Hematopoietic multipotent progenitor cell (in vitro differentiated cells): ENCODE measurements at places on chromosomes 11 and 22. TPM values are rescaled to one million over a fixed set of nuclear protein-coding genes. Genes with fewer than 3 reads are reported as not detected.

DNA sequence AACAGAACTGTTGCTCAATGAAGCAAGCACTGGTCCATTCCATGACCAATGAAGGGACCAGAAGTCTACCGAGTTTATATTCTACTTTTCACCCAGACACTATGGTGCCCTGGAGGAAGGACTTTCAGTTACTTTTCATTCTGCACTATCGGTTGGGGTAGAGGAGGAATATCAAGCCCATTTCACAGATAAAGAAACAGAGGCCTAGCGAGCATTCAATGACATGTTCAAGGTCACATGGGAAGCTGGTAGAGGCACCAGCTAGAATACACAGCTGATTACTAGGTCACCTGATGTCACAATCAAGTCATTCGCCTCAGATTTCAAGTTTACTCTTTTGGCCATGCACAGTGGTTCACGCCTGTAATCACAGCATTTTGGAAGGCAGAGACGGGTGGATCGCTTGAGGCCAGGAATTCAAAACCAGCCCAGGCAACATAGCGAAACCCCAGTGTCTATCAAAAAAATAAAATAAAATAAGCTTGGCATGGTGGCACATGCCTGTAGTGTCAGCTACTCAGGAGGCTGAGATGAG lies 17.6 kb upstream of the PRG2 start:
- no peak for DNase-seq

GRCh38 chr11:44270403-44271273 lies 39.3 kb downstream of the ALX4 start:
- no peak for DNase-seq

The HORMAD2 gene
- total RNA-seq, result not detected

The APOBEC3C gene
- total RNA-seq, result 12.9 TPM

DNA sequence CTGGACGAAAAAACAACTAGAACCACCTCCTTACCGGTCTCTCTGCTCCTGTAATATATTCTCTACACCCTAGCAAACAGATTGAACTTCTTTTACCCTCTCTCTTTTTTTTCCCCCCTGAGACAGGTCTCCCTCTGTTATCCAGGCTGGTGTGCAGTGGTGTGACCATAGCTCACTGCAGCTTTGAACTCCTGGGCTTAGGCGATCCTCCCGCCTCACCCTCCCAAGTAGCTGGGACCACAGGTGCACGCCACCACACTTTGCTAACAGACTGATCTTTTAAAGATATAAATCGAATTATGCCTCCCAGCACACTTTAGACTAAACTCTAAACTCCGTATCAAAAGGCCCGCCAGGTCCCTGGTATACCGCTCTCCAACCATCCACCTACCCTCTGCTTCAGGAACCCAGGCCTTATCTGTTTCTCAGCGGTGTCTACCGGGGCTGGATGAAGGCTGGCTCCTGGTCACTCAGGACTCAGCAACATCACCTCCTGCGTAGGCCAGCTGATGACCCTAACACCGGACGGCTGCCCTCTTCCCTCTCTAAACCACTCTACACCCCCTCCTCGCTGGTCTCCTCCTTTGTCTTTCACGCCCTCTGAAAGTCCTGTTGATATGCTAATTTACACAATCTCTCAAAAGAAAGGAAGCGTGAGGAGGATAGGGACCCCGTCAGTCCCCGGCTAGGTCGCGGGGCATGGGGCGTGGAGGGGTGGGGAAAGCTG lies 745 bp downstream of the C22orf39 start:
- DNase-seq, result no peak

DNA sequence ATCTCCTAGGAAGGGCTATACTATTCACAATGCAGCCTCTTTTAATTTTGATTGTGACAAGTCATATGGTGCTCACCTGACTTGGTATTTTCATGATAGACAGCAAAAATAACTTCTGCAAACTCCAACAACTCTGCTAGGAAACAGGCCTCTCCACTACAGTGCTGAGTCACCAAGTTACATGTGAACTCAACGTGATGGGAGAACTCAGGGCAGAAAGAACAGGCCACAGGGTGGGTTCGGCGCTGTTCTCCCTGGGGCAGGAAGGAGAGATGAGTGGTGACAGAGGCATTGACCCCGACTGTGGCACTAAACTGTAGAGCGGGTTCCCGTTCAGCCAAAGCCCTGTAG lies 76.6 kb upstream of the UCP3 start:
- DNase-seq, result peak; percentile 83

DNA sequence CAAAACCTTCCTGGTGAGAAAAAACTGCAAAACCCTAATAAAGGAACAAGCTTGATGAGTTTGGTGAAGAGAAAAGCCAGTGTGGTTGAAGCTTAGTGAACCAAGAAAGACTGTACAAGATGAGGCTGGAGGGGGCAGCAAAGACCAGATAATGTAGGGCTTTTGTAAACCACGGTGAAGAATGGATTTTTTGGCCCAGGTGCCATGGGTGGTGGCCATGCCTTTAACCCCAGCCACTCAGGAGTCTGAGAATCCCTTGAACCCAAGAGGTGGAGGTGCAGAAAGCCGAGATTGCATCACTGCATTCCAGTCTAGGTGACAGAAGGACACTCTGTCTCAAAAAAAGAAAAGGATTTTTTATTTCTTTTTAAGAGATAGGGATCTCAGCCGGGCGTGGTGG lies 5.0 kb upstream of the ZDHHC5 start:
- no peak for DNase-seq

- no peak for DNase-seq
These were observed 3.5 kb downstream of the TRIM66 start for GRCh38 chr11:8679006-8679405.

The DUSP8 gene
- 1.1 TPM for total RNA-seq

GRCh38 chr22:48627203-48627602 lies 1200.5 kb downstream of the BRD1 start:
- DNase-seq, result no peak

DNA sequence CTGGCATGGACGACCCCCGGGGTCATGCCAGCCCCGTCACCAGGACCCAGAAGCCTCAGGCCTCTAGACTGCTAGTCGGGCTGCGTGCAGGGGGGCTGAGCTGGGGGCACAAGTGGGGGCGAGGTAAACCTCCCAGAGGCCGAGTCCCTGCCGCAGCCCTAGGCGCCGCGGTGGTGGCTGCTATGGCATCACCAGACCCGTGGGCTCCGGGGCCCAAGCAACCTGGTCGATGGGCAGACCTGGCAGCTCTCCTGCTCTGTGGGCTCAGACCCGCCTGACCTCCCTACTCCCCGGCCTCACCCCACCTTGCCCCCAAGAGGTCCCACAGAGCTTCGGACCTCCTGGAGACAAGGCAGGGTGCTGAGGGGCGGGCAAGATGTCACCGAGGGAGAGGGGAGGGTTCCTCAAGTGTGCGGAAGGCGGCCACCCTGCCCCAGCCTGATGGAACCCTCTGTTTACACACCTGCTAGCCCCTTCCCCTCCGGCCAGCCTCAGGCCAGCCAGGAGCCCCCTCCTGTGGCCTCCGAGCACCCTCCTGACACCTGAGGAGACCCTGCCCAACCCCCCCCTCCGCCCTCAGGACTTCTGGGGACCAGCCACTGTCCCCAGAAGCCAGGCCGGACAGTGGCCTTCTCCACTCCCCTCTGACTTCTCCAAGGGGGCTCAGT lies 9.4 kb downstream of the IGF2 start:
- DNase-seq, result no peak

The FGF3 gene
- not detected for total RNA-seq

GRCh38 chr11:128472128-128473089 lies 114.9 kb downstream of the ETS1 start:
- no peak for DNase-seq

The OVOL1 gene
- total RNA-seq, result 0.27 TPM

GRCh38 chr11:70192666-70193410 lies 10.3 kb upstream of the FADD start:
- no peak for DNase-seq

DNA sequence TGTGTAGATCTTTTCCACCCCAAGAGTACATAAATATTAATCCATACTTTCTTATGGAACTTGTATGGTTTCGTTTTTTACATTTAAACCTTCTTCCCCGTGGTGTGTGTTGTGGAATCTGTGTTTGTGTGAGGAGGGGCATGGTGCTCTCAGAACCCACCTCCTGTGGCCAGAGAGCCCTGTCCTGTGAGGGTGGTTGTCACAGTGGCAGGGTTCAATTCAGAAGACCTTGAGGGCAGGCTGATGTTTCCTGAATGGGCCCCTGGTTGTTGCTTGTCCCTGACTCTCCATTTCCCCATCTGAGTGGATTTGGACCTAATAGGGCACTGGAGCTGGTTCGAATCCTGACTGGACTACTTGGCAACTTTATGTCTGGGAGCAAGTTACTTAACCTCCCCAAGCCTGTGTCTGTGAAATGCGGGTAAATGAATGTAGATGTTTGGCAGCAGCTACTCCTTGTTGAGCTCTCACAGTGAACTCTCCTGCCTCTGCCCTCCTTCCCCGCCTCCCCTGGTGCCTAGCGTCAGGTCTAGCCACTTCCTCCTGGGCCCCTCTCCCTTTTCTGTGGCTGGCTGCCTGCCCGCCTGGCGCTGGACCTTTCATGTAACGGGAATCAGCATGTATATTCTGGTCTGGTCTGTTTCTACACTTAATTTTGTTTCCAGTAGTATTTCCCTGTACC lies 7.3 kb downstream of the NEAT1 start:
- no peak for DNase-seq

- DNase-seq, result no peak
These were observed 1.2 kb upstream of the GANAB start for GRCh38 chr11:62647609-62648005.

The F2 gene
- under 0.01 TPM for total RNA-seq

The DDTL gene
- total RNA-seq, result 4.0 TPM

GRCh38 chr22:30262917-30263741 lies 3.5 kb downstream of the OSM start:
- DNase-seq, result peak; percentile 94

The C11orf52 gene
- not detected for total RNA-seq

GRCh38 chr11:74689666-74690065 lies 41.6 kb downstream of the CHRDL2 start:
- no peak for DNase-seq

DNA sequence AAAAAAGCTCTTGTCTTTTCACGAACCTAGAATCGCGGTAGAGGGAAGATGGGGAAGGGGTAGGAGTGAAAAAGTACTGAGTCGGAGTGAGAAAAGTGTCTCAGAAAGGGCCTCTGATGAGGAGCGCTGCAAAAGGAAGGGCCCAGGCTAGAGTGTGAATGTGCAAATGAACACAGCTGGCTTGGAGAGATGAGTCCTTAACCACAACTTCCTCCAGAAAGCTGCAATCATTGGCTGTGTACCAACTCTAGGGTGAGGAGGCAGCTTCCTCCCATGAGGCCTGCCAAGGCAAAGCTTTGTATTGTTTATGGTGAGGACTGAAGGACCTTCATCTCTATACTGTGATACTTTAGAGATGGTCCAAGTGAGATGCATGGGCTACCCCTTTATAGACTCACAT lies 566.9 kb upstream of the ANO5 start:
- peak; percentile 95 for DNase-seq

The PCNX3 gene
- total RNA-seq, result 32.6 TPM

DNA sequence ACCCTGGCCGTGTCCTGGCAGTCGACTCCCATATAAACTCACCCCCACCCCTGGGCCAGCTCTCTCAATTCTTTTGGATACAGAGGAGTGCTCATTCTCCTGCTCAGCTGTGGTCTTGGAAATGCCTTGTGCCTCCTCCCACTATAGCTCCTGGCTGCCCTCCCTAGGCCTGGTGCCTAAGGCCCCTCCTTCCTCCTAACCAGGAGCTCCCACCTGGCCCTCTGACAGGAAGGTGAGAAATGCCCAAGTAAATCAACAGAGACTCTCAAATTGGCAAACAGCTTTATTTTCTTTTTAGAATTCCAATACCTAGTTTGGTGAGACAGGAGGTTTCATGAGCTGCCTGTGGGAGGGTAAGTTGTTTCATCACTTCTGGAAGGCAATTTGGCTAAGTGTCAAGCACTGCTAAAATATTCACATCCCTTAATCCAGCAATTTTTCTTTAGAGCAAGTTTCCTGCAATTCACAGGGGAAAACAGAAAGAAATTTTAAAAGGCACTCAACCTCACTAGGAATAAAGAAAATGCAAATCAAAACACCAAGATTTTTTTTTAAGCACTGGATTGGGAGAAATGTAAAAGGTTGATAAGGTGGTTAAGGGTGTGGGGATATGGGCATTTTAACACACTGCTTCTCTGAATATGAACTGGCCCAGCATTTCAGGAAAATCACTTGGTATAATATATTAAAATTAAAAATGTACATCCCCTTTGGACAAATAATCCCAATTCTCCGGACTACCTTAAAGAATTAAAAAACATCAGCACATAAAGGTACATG lies 209.7 kb upstream of the ARHGAP20 start:
- no peak for DNase-seq

- DNase-seq, result no peak
These were observed 20.1 kb upstream of the OR9Q1 start for GRCh38 chr11:58003591-58003990.

DNA sequence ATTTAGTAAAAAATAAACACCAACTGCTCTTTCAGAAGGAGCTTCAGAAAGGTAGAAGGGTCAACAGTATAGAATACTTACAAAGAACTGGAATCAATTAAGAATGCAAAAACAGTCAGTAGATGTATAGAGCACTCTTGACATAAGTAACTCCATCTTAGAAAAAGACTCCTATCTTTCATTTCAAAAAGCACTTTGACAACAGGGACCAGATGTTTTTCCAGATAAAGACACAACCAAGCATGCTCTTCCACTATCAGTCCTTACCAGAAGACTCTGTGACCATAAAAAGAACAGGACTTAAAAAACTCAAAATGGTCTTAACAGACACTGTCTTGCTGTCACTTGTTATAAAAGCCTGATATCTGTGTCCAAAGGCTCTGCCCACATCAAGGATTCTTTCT lies 5.2 kb downstream of the SLC25A17 start:
- DNase-seq, result peak; percentile 11

The UPK3A gene
- total RNA-seq, result not detected

The TSSK2 gene
- total RNA-seq, result not detected

GRCh38 chr11:2518983-2519340 lies 74.2 kb downstream of the KCNQ1 start:
- no peak for DNase-seq

- no peak for DNase-seq
These were observed 940 bp upstream of the C11orf91 start for GRCh38 chr11:33701302-33702230.
